ENCODE measurements at places on chromosomes 1 and 21. TPM values are rescaled to one million over a fixed set of nuclear protein-coding genes. Genes with fewer than 3 reads are reported as not detected.

LCE3E gene
- not detected for total RNA-seq

GRCh38 chr1:107691540-107691939, 273.4 kb downstream of the VAV3 start:
- DNase-seq, result no peak

DNA sequence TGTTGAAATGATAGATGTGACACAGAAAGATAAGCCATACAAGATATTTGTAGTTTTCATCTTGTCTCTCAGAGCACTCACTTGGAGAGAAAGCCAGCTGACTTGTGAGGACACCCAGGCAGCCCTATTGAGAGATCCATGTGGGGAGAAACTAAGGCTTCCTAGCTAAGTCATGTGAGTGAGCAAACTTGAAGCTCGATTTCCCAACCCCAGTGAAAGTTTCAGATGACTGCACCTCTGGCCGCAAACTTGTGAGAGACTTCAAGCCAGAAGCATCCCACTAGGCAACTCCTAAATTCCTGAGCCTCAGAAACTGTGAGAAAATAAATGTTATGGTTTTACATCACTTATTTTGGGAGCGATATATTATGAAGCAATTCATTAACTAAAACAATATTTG, 832.3 kb downstream of the LTN1 start:
- no peak for DNase-seq

TMEM200B gene
- not detected for total RNA-seq
